Activated CD4-positive, CD25-positive, alpha-beta regulatory T cell treated with anti-CD3 and anti-CD28 coated beads, Interleukin-2, amount 50 U/mL, for 72 hours (primary cell): ENCODE measurements at places on chromosomes 1 and 21.
A peak's percentile ranks its signal among the peaks of the same experiment; 100 is the strongest.

DNA sequence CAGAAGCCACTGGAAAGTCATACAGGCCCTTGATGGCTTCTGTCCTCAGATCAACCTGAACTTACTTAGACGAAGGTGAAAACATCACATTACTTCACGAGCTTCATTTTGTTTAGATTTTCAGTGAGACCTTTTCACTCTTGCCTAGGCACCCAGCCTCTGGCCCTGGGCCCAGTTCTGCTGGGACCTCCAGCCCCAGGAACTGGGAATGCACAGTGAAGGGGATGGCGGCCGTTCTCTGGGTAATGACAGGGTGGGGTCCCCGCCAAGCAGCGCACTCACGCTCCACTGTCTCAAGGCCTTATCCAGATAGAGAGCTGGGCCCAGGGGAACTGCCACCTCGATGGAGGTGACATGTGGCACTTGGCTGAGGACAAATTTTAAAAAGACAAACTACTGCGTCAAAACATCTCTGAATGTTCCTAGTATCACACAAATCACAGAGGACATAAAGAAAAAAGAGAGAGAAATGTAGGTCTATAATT lies 54.8 kb downstream of the NPHP4 start:
- no peak for DNase-seq

DNA sequence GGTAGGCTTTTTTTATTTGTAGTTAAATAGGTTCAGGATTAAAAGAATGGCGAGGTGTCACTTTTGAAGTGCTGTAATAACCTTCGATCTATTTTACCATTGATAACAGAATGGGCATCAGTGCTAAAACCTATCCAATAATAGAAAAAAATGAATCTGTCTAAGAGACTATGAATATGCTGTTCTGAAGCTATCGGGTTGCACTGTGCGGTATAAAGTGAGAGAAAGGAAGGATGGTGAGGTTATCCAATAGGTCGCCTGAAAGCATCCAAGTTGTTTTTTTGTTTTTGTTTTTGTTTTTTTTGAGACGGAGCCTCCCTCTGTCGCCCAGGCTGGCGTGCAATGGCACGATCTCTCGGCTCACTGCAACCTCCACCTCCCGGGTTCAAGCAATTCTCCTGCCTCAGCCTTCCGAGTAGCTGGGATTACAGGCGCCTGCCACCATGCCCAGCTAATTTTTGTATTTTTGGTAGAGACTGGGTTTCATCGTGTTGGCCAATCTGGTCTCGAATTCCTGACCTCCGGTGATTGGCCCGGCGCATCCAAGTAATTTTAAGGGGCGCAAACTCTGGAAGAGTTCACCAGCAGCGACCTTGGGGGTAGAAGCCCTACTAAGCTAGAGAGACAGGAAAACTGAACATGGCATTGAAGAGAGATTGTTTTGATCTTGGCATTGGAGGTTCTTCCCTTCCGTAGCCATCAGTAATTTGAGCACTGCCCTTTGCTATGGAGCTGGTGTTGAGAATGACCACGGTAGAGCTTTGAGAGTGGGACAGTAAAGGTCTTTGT lies 8.7 kb upstream of the MDM4 start:
- peak; percentile 33 for DNase-seq

- peak; percentile 66 for DNase-seq
Measured at GRCh38 chr1:25820247-25821111, 725 bp downstream of the MTFR1L start.

- no peak for DNase-seq
Measured at GRCh38 chr1:169779970-169780369, 14.7 kb downstream of the METTL18 start.

- no peak for DNase-seq
Measured at GRCh38 chr1:219324629-219325367, 151.1 kb downstream of the LYPLAL1 start.

- no peak for DNase-seq
Measured at GRCh38 chr1:225888289-225888897, 553 bp downstream of the LEFTY1 start.

DNA sequence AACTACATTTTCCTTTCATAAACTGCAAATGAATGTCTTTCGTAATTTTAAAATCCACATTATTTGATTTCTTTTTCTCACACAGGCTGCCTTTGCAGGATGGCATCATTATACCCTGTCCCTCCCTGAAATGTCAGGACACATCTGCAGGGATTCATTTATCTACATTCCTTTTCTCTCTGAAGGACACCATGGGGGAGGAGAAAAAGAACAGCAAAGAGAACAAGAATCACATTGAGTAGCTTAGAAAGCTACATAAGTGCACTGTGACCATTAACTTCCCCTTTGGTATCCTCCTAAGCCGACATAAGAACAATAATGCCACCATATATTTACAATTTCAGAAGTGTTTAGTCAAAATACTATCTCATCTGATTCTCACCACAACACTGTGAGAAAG lies 129.5 kb downstream of the PIGK start:
- DNase-seq, result no peak

DNA sequence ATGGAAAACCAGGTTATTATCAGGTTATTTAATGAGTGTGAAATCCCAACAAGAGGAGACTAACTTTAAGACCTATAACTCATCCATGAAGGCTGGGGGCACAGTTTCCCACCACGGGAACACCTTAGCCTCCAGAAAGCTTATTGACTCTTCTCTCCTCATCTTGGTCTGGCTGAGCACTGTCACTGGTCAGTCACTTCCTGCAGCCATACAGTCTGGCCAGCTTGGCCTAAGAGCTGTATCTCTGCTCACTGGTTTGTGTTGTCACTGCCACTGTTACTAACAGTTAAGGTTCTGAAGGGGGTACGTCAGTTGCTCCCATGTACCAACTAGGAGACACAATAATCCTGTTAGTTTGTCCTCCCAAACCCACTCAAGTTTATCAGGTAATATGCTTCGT lies 16.7 kb upstream of the DDAH1 start:
- no peak for DNase-seq

DNA sequence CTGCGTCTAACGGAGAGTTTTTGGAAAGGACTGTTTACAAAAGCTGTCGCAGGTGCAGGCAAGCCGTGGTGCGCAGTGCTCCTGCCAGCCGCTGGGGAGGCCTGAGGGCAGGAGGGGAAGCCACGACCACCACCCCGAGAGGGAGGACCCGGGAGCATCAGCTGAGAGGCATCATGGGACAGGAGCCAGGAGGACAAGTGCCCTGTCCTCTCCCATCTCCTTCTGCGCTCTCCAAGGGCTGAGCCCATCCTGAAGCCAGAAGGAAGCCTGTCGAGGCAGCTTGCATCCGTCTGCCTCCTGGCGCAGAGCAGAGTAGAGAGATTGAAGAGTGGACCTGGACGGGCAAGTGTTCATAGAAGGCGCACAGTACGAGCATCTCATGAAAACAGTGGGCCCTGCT lies 310.9 kb downstream of the KIF26B start:
- DNase-seq, result no peak

DNA sequence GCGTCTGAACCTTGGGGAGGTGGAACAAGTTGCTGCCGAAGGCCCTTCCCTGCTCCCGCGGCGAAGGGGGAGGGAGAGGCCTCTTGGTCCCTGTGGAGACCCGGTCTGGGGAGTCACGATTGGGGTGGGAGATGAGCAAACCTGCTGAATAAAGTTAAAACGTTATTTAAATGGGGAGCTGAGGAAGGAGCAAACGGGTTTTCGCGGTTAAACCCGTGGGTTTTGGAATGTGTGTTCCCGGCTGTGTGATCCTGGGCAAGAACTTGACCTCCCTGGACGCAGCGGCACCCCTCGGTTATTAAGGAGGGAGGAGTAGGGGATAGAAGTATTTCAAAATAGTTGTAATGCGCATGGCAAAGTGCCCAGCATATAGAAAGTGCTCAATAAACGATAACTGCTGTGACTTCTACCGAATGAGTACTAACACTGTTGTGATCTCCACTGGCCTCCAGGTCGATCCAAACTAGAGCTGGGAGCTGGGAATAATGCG lies 3.4 kb downstream of the FAM110D start:
- no peak for DNase-seq

GRCh38 chr1:61426885-61427284 lies 298.1 kb downstream of the TM2D1 start:
- no peak for DNase-seq

- no peak for DNase-seq
Measured at GRCh38 chr1:46749404-46749803, 30.5 kb upstream of the EFCAB14 start.

- peak; percentile 61 for DNase-seq
Measured at GRCh38 chr1:151838222-151839081, 1.2 kb downstream of the C2CD4D start.

DNA sequence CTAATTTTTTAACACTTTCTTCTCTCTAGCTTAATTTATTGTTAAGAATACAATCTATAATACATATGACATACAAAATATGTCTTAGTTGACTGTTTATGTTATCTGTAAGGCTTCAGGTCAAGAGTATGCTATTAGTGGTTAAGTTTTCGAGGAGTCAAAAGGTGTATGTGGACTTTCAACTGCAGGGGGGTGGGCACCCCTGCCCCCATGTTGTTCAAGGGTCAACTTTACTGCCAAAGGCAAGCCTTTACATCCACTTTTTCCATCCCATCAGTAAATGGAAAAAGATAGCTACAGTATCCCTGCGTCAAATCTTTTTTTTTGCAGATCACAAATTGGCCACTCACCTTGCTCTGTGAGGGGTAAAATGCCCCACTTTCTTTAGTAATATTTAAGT lies 6.3 kb downstream of the METTL18 start:
- DNase-seq, result no peak

GRCh38 chr1:209651138-209651587 lies 1.1 kb downstream of the LAMB3 start:
- DNase-seq, result no peak

DNA sequence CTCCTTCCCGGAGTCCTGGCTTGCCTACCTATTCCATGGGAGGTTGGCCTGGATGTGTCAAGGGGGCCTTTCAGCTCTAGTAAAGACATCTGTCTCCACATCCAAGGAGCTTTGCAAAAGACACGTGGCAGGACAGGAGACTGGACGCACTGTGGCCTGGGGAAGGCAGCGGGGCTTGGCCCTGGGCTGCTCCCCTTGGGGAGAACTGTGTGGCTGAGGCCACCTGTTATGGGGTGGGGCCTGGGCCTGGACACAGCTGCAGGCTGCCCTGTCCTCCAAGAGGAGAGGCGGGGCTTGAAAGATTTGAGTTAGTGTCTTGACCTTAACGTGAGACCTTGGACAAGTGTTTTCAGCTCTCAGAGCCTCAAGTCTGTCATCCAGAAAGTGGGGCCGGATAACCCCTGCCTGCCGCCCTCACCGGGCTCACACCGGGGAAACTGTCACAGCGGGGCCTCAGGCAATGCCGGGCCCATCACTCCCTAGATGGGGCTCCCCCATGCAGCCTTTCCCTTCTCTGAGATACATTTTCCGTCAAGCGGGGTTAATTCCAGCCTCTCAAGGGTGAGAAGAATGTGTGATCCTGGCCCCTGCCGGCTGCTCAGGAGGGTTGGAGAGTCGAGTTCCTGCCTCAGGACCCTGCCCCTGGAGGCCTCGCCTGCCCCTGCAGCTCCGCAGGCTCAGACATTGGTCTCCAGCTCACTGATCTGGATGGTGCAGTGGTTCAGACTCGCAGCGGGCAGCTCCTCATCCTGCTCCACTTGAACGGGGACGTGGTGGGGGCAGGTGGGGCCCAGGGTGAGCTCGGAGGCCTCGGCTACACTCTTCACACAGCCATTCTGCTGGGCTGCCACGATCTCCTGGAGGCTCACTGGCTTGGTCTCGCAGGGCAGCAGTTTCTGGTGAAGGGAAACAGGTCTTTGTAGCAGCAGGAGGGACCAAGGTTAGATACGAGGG lies 25.6 kb downstream of the PODN start:
- no peak for DNase-seq

GRCh38 chr1:147647796-147648633 lies 22.3 kb downstream of the ACP6 start:
- DNase-seq, result no peak

- DNase-seq, result no peak
Measured at GRCh38 chr1:209614906-209615305, 31.4 kb downstream of the CAMK1G start.

GRCh38 chr1:150148837-150149270 lies 862 bp upstream of the PLEKHO1 start:
- DNase-seq, result no peak

- no peak for DNase-seq
Measured at GRCh38 chr1:203661572-203661971, 34.9 kb downstream of the ATP2B4 start.

- DNase-seq, result no peak
Measured at GRCh38 chr1:34762474-34763141, 3.1 kb downstream of the GJB4 start.

DNA sequence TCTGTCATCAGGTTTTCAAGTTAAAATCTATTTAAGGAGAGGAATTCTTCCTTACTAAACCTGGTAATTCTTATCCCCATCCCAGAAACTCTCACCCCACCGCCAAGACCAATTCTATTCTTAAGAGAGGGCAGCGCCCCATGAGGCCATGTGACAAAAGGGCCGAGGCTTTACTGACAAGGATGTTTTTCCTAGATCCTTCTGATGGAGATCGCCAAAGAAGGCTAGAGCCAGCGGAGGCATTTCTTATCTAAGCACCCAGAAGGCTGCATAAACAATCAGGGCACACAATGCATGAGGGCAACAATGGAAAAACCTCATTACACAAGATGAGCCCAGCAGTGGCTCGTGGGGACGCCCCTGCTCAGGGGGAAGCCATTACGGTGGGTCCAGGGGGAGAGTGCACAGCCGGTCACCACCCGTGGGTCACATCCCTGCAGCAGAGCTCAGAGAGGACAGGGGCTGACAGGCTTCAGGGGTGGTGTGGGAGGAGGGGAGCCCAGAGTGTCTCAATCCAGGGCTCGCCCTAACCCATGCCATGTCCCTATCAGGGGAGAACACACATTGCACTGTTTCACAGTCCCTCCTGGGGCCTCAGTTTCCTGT lies 88.7 kb downstream of the ITPKB start:
- DNase-seq, result no peak

GRCh38 chr1:224106568-224107281 lies 7.2 kb upstream of the FBXO28 start:
- DNase-seq, result no peak

- DNase-seq, result no peak
Measured at GRCh38 chr1:206962272-206962671, 8.0 kb downstream of the FCAMR start.

GRCh38 chr1:226078374-226078773 lies 15.9 kb downstream of the H3-3A start:
- no peak for DNase-seq

DNA sequence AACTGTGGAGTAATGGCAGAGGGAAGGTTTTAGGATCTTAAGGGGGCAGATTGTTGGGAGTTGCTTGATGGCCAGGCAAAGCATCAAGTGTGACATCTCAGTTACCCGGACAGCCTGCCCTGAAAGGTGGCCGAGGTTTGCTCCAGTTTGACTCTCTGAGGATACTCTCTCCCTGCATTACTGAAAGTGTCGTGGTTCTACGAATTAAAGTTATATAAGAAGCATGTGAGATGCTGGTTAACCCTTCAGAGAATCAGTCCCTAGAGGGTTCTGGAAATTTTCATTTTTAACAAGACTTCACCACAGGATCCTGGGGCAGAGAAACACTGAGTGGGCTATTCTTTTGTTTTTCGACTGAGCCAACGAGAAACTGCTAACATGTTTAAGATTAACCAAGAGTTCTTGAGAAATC lies 689 bp upstream of the ZNF644 start:
- no peak for DNase-seq

GRCh38 chr1:187203257-187203656 lies 374.5 kb downstream of the PLA2G4A start:
- no peak for DNase-seq

GRCh38 chr1:174159252-174160108 lies at the start of gene RABGAP1L:
TSS of gene RABGAP1L (plus strand) at chr1:174159520.
- DNase-seq, result peak; percentile 90

GRCh38 chr1:159090286-159091179 lies 14.0 kb upstream of the AIM2 start:
- no peak for DNase-seq
